ENCODE measurements at places on chromosomes 5 and 9.

DNA sequence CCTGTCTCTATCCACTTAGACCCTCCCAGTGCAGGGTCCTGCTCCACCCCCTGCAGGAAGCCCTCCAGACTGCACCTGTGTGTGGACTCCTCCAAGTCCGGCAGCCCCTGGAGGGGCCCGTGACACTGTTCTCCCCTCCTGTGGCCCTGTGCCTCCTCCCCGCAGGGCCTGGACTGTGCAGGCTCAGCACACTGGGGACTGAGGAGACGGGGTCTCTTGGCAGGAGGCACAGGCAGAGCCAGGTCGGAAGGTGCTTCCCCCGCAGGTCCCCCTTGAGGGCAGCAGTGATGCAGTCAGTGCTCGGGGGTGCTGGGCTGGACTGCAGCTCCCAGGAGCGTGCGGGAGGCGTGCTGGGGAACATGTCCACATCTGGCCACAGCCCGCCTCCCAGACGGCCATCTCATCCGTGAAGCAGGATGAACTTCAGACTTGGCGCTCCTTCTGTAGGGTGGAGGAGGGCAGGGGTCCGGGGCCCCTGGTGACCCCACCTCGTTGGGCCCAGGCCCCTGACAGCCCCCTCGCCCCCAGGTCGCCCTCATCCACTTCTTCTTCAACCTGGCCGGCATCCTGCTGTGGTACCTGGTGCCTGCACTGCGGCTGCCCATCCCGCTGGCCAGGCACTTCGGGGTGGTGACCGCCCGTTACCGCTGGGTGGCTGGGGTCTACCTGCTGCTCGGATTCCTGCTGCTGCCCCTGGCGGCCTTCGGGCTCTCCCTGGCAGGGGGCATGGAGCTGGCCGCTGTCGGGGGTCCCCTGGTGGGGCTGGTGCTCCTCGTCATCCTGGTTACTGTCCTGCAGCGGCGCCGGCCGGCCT lies 4.9 kb downstream of the SLC34A3 start:
- no peak for DNase-seq

- DNase-seq: no peak
Measured at GRCh38 chr5:72296256-72296655, 23.8 kb downstream of the MRPS27 start.

GRCh38 chr5:5787373-5787772 lies 364.9 kb downstream of the ICE1 start:
- DNase-seq: no peak

DNA sequence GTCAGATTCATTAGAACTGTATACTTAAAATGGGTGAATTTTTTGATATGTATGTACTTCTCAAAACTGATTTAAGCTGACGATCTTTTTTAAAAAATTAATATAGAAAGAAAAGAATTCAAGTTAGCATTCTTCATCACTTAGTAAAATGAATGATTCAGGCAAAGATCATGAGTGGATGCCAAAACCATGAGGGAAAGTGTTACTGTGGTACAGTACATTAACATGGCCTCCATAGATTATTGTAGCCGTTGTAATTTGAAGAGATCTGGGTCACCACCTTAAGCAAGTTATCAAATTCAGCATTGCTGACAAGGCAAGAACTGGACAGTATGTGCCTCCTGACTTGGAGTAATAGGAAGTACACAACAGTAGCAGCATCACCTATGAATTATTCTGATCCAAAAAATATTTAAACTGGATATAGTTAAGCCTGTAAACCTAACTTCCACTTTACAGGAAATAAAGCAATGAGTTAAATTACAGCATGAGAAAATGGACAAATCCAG lies 29.7 kb downstream of the C9orf85 start:
- DNase-seq: no peak

GRCh38 chr5:148011398-148012137 lies 52.2 kb upstream of the SPINK5 start:
- no peak for DNase-seq

DNA sequence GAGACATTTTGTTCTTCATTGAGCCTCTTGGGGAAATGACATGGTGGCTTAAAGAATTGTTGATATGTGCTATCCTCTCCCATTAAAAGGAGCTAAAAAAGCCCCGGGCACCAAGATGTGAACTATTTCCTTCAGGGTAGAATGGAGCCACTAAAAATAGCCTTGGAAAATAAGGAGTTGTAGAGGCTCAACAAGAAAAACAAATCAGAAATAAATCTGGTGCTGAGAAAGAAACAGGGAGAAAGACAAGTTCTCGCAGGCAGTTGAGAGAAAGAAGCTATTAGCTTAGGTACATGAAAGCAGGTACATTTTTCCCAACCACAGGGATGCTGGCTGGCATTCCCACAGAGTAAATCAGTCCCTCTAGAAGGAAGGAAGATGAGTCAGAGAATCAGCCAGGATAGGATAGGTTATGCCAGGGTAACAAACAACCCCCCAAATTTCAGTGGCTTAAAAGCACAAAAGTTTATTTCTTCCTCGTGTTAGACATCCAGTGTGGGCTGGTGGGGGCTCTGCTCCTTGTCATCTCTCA lies 134.6 kb upstream of the ADRA1B start:
- DNase-seq: no peak

DNA sequence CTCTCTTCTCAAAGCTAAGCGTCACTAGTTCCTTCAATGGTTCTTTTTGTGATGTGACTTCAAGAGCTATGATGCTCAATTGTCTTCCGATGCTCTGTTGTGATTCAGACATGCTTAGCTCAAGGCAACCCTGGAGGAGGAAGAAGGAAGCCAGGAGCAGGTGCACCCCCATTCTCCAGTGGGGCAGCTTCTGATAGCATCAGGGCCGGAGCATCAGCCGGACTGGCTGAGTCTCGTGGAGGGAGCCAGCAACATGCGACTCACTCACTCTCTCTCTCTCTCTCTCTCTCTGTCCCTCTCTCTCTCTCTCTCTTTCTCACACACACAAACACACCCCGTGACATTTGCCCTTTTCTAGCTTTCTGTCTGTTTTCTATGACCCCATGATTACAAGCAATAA lies 140.2 kb downstream of the HSD17B3 start:
- DNase-seq: no peak

DNA sequence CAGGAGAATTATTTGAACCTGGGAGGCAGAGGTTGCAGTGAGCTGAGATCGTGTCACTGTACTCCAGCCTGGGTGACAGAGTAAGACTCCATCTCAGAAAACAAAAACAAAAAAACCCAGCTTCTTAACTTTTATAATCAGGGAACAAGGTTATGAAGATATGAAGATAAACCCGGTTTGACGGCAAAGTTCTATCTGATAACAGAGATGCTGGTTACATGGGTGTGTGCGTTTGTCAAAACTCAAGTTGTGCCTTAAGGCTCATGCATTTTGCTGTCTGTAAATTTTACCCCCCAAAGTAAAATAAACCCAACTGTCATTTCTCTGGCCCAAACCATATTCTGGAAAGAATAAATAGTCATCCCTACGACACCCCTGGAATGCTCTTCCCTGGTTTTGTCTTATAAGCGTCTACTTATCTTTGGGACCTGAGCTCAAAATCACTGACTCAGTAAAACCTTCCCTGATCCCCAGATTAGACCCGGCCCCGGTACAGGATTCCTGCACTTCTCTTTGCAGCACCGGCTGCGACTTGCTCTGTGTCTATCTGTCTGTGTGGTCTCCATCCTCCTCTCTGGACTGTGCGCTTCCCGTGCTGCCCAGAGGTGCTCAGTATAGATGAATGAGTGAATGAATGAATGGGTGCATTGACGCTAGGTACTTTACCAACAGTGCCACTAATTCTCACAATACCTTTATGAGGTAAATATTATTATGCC lies 172.2 kb downstream of the DAB2IP start:
- no peak for DNase-seq

DNA sequence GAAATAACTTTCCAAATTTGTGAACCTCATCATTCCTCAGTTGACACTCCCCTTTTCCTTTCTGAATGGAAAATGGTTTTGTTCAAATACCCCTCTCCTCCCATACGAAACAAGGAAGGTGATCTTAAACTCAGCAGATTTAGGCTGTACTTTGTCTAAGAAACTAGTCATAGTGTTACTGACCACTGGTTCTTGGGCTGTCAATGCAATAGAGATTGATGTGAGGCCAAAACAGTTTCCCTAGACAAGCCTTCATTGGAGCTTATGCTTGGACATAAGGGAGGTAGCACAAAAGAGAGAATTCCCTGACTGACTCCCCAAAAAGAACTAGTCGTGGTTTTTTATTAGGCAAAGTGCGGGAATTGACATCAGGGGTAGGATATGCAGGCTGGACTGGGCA lies 5.3 kb upstream of the LNPEP start:
- no peak for DNase-seq

- DNase-seq: no peak
Measured at GRCh38 chr5:21195145-21195544, 1207.1 kb upstream of the CDH18 start.

DNA sequence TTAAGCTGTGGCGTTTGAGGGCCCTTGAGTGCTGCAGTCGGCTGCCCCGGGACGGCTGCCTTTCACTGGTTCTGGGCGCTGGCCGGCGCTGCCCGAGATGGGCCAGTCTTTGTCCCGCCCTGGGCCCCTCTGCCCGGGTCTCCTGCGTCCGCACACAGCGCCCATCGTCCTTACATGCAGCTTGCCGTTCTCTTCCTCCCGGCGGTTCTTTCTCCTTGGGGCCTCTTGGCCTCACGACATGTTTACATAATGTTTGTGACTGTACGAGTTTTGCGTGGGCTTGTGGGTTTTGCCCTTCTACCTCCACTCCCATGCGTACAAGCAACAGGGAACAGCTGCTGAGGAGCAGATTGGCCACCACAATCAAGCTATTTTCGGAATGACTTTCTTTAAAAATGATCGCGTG lies 618 bp downstream of the TNPO1 start:
- no peak for DNase-seq

DNA sequence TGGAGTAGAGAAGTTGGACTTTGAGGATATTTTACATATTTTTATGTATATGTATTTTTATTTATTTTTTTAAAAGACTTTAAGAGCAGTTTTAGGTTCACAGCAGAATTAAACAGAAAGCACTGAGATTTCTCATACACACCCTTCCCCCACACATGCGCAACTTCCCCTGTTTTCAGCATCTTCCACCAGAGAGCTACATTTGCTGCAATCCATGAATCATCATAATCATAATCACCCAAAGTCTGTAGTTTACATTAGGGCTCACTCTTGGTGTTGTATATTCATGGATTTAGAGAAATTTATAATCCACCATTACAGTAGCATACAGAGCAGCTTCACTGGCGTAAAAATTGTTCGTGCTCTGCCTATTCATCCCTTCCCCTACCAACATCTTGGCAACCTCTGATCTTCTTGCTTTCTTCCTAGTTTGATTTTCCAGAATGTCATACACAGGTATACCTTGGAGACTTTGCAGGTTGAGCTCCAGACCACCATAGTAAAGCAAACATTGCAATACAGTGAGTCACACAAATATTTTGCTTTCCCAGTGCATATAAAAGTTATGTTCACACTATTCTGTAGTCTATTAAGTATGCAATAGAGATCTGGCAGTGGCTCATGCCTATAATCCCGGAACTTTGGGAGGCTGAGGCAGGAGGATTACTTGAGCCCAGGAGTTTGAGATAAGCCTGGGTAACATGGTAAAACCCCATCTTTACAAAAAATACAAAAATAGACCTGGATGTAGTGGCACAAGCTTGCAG lies 9.6 kb upstream of the CCDC171 start:
- DNase-seq: no peak

- DNase-seq: no peak
Measured at GRCh38 chr5:38524022-38524421, 32.4 kb downstream of the LIFR start.

DNA sequence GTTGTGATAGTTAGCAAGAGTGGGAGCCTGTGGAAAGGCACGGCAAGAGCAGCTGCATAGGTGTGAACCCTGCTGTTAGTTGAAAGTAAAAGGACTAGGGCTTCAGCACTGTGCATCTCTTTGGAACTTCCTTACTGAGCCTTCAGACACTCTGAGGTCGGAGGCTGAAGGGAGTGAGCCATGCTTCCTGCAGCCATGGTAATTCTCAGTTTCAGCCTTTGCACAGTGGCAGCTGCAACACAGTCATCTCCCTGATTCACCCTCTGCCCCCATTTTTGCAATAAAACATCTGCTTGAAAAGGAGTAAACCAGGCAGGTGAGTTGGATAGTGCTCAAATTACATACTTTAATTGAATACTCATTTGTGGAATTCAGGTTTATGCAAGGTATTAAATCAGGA lies 6.5 kb upstream of the TLE4 start:
- DNase-seq: no peak

DNA sequence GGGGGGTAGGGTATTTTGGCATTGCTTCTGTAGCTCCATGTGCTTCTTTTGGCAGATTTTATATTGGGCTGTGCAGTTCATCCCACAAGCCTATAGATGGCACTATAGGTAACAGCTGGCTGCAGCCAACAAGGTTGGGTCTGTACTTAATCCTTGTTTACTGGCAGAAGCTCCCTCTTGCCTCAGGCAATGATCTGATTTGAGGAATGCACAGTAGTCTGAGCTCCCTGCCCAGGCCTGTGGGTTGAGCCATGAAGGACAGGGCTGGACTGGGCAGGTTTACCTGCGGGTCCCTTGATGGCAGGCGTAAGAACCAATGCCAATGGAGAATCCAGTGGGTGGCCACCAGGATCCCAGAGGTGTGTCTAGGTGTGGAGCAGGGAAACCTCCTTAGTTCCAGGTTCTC lies 11.7 kb upstream of the OR1J2 start:
- DNase-seq: no peak

GRCh38 chr5:37730896-37731455 lies 108.9 kb downstream of the GDNF start:
- no peak for DNase-seq

DNA sequence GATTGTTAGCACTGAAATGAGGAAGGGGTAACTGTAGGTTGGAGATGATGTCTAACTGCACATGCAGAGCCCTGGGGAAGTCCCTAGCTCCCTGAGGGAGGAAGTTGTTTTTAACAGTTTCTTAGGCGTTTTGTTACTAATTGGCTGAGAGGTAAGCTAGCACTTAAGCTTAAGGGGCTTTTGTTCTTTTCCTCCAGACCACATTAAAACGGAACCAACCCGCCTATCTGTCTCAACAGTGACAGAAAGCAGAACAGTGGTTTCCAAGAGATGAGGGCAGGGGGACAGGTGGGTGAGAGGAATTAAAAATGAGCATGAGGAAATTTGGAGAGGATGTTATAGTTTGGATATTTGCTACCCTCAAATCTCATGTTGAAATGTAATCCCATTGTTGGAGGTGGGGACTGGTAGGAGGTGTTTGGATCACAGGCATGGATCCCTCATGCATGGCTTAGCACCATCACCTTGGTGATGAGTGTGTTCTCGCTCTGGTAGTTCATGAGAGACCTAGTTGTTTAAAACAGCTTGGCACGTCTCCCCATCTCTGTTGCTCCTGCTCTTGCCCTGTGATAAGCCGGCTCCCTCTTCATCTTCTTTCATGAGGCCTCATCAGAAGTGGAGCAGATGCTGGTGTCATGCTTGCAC lies 38.9 kb downstream of the LYRM7 start:
- peak; percentile 6 for DNase-seq

DNA sequence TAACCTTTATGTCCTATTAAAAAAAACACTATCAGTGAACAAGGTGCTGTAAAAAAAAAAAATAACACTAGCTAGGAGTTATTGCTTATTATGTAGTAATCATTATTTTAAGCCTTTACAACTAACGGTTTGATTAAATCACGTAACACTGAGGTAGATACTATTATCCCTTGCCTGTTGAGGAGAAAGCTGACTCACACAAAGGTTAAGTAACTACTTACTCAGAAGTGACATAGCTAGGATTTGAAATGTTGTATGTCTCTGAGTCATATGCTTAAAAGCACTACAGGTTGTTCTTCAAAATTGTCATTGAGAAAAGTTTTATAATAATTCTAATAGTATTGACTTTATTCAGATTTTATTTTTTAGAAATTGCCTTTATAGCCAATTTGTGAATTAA lies 8.8 kb downstream of the TENT2 start:
- DNase-seq: no peak

GRCh38 chr5:6644794-6645241 lies 11.6 kb downstream of the SRD5A1 start:
- no peak for DNase-seq

GRCh38 chr5:122921826-122922225 lies 76.4 kb downstream of the SNX24 start:
- DNase-seq: no peak
